NCI-H748 treated with DMSO at 0.1 percent for 48 hours (cell line): ENCODE measurements at places on chromosomes 2 and 18.

GRCh38 chr2:230137902-230138539, 69.3 kb upstream of the SLC16A14 start:
- DNase-seq, result no peak

- DNase-seq, result no peak
Observed at GRCh38 chr2:215900843-215901242, 112.5 kb downstream of the MREG start.

DNA sequence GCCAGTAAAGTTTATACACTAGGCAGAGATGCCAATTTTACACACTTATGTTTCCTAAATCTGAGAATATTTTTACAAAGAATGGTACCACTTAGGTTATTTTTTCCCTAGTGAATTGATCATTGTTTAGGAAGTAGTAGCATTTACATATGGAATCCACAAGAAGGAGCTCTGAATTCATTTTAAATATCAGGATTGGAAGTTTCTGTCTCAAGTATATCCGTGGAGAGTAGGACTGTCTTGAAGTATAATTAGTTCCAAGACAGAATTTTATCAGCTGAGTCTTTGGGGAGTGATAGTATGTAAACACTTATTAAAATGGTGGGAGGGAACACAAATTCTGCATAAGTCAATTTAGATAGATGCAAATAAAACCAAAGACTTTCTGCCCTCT, 82.3 kb upstream of the FAM98A start:
- no peak for DNase-seq

GRCh38 chr2:225995796-225996461, 596.4 kb downstream of the NYAP2 start:
- peak; percentile 4 for DNase-seq

GRCh38 chr18:5626130-5626880, 82.5 kb upstream of the EPB41L3 start:
- no peak for DNase-seq
